Activated naive CD4-positive, alpha-beta T cell (primary cell): ENCODE measurements at places on chromosomes 1 and 21.

DNA sequence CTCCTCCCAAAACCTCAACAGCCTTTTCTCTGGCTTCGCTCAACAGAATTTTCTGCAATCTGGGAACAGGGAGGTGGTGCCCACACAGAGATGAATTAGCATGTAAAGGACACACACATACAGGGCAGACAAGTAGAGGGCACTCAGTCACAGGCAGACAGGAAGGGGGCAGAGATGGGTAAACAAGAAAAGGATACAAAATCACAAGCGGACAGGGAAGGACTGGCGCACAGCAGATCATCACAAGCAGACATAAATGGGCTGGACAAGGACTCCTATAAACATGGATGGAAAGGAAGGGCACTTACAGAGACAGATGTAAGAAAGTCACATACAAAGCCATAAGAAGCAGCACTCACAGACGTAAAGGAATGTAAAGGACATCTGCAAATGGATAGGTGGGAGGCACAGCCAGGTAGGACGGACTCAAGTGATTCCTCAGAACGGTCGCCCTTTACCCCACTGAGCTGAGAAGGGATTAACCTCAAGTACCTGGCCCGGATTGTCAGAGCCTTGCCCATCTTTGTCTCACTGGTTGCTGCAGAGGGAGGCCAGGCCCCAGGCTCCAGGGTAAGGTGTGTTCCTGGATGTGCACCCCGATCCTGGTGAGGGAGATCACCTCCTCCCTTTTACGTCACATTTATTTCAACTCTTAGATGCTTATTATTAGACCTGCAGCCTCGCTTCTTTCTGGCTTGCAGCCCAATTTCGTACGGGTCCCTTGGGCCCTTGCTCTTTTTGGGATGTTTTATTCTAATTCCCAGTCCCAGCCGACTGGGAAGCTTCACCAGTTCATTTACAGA is 836 bp upstream of the PRCC start:
- DNase-seq, result no peak

- DNase-seq, result no peak
These were observed 221.2 kb downstream of the CACNA1E start for GRCh38 chr1:181704546-181704945.

- no peak for DNase-seq
These were observed 251.9 kb downstream of the SDCCAG8 start for GRCh38 chr1:243507672-243508302.

GRCh38 chr1:93353286-93353685 is 7.6 kb downstream of the DR1 start:
- no peak for DNase-seq

GRCh38 chr1:233613252-233614172 is at the start of gene KCNK1:
KCNK1 (plus strand) TSS chr1:233614106; CDS start chr1:233614172, 66 bp downstream.
- DNase-seq, result no peak

- DNase-seq, result no peak
These were observed 255.0 kb downstream of the FAF1 start for GRCh38 chr1:50705041-50705440.

- DNase-seq, result no peak
These were observed 32.8 kb upstream of the CHRM3 start for GRCh38 chr1:239353536-239353935.

DNA sequence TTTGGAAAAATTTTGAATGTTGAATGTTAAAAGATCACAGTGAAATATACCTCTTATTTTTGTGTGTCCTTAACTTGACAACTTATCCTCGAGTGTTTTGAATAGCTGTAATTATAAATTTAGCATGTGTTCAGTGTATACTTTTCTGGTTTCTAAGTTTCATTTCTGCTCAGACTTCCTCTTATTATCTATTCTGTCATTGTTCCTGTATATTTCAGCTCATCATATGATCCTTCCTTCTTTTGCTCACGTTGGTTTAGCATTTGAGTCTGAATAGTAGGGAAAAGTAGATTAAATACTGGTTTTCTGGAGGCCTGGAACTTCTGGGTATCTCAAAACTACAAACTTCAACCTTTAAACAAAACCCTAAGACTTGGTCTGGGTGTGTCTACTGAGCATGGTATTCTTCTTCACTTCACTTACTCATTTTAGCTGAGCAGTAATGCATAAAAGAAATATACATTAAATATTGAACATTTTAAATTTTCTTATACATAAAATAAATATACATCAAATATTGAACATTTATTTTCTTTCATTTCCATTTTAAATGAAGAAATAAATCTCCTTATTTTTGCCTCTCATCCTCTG is 3.3 kb upstream of the ATP6V1G3 start:
- DNase-seq, result no peak

DNA sequence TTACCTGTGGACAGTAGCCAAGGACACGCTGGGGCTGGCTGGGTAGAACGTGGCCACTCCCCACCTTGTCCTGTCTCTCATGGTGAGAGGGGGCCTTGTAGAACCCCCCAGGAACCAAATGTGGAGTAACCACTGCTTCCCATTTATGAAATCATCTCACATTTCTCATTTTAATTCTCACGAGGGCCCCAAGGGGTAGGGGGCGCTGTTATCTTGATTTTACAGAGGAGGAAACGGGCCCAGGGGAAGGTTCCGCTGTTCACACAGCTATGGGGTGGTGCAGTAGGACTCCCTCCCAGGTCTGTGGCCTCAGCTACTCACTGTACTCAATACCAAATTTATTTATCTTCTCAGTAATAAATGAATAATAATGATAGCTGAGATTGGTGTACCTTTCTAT is 5.5 kb downstream of the SMPDL3B start:
- peak; percentile 32 for DNase-seq

GRCh38 chr1:213976665-213977485 is 10.9 kb upstream of the PROX1 start:
- no peak for DNase-seq

GRCh38 chr1:10890491-10891071 is 94.1 kb upstream of the CASZ1 start:
- no peak for DNase-seq

- no peak for DNase-seq
These were observed 12.2 kb downstream of the ADAMTS1 start for GRCh38 chr21:26833011-26833410.

DNA sequence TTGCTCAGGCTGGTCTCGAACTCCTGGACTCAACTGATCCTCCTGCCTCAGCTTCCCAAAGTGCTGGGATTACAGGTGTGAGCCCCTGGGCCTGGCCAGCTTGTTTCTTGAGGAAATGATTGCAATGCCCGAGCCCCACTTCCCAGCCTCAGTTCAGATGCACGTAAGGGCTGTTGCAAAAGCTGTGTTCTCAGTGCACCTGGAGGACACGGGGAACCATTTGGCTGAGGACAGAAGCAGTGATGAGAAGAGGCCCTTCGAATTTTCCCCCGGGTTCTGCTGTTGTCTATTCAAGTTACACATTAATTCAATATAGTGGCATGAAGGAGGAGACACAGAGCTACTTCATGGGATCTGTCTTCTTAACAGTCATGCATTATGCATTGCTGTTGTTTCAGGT is 78.8 kb upstream of the WDR26 start:
- DNase-seq, result no peak

- DNase-seq, result no peak
These were observed 4.3 kb downstream of the INTS7 start for GRCh38 chr1:212030936-212031528.

DNA sequence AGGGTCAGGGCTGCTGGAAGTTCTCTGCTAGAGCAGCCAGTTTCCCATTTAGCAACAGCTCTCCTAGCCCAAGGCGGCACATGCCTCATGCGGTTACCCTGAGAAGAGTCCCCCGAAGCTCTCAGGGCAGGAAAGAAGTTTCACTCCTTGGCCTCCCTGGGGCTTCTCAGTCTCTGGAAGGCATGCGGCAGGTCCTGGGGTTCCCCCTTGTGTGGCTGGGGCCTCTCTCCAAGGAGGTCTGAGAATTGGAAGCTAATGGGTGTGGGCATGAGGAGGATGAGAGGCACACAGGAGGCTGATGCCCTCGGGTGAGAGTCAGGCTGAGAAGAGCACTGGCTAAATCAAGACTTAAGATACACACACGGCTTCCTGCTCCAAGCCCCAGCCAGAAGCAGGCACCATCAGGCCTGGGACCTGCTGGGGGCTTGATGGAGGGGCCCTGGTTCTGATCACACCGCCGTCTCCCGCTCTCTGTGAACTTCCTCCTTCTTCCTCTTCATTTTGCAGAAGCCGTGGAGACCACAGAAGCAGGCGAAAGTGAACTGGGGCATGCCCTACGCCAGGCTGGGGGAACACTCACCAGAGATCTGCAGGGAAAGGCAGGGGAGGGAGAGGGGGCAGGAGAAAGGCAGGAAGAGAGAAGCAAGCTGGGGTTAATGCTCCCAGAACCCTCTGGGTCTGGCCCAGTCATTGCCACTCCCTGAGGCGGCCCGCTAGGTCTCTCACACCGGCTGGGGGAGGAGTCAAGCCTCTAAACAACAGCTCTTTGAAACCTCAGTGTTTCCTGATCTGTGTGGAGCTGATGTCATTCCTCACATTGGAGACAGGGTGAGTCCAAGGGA is 15.1 kb downstream of the BLACAT1 start:
- peak; percentile 18 for DNase-seq

- DNase-seq, result no peak
These were observed 213.5 kb upstream of the MAP1LC3C start for GRCh38 chr1:242212401-242212800.

DNA sequence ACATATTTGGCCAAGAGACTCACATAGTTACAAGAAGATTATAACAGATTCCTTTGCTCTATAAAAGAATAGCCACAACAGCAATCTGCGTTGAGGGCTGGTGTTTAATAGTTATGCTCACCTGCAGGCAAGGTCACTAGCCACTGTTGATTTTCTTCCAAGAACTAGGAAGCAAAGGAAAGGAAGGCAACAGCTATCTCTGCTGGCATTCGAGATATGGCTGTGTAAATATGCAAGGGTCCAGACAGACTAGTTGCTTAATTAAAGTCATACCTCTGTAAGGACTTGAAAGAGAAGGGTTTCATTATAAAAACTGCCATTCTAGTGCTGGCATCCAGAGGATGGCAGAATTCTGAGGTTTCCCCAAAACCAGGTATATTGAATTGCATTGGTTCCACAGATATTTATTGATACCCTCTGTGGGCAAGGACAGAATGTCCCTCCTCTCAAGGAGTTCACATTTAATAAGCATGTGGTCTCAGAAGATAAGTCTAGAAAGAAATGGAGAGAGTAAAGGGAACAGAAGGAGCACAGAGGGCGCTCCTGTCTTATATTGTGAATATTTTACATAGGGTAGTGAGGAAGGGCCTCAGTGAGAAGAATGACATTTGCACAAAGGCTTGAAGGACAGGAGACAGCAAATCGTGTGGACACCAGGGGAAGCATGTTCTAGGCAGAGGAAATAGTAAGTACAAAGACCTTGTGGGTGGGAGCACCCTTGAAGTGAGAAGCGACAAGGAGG is 23.6 kb upstream of the PLEKHA6 start:
- DNase-seq, result no peak

DNA sequence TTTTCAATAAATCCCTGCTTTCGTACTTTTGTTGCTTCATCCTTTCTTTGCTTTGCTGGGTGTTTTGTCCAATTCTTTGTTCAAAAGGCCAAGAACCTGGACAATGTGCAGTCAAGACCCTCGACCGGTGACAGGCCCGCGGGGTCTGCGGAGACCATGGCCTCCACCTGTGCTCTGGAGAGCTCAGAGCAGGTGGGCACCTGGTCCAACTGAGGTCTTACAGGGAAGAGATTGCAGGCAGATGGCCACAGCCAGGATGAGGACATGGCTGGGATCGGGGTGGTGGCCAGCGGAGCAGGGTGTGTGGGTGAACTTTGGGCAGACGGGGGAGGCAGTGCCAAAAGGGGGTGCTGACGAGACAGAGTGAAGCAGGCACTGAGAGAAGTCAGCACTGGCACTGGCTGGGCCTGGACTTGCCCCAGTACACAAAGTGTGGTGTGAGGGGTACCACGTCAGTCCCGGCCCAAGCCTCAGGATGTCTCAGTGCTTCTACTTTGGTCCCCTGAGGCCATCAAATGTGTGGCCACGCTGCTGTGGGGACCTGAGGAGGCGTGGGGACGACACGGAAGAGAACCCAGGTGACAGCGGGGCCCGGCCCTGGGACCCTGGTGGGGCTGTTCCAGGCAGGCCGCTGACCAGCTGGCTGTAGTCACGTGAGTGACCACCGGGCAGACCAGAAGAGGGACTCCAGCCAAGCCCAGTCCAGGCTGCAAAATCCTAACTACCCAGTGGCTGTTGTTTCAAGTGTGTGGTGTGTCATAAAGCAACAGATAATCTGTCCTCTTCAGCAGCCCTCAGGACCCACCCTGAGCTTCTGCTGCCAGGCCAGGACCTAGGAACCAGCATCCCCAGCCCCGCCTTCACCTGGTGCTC is 10.4 kb upstream of the CCDC27 start:
- DNase-seq, result no peak
